ENCODE measurements at places on chromosomes 12 and 14.
A peak's percentile ranks its signal among the peaks of the same experiment; 100 is the strongest.

GRCh38 chr12:8916154-8916553 is 1.8 kb downstream of the PHC1 start:
- no peak for DNase-seq

DNA sequence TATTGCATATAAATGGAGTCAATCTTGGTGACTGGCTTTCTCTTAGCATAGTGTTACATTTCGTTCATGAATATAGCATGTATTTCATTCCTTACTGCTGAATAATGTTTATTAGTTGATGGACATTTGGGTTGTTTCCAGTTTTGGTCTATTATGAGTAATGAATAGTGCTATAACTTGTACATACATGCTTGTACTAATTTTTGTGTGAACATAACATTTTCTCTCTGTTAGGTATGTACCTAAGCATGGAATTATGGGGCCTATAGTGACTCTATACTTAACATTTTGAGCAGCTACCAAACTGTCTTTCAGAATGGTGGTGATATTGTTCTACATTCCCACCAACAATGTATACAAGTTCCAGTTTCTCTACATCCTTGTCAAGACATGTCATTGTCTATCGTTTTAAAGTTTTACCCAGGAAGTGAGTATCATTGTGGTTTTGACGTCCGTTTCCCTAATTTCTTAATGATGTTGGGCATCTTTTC is 23.1 kb downstream of the ATP2A2 start:
- no peak for DNase-seq

DNA sequence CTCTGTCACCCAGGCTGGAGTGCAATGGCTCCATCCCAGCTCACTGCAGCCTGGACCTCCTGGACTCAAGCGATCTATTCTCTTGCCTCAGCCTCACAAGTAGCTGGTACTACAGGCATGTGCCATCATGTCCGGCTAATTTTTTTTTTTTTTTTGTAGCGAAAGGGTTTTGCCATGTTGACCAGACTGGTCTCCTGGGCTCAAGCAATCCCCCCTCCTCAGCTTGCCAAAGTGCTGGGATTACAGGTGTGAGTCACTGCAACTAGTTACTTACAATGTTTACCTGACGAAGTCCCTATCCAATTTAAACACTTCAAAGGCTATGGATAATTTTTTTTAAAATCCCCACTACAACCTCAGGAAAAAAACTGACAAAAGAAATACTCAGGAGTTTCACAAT is 1.8 kb downstream of the KRR1 start:
- no peak for DNase-seq

GRCh38 chr14:69688299-69688649 is 76.9 kb downstream of the SUSD6 start:
- DNase-seq = no peak

- DNase-seq = no peak
Measured at GRCh38 chr12:94689002-94689645, 38.8 kb upstream of the TMCC3 start.

- DNase-seq = no peak
Measured at GRCh38 chr12:97464385-97465321, 2.0 kb downstream of the RMST start.

DNA sequence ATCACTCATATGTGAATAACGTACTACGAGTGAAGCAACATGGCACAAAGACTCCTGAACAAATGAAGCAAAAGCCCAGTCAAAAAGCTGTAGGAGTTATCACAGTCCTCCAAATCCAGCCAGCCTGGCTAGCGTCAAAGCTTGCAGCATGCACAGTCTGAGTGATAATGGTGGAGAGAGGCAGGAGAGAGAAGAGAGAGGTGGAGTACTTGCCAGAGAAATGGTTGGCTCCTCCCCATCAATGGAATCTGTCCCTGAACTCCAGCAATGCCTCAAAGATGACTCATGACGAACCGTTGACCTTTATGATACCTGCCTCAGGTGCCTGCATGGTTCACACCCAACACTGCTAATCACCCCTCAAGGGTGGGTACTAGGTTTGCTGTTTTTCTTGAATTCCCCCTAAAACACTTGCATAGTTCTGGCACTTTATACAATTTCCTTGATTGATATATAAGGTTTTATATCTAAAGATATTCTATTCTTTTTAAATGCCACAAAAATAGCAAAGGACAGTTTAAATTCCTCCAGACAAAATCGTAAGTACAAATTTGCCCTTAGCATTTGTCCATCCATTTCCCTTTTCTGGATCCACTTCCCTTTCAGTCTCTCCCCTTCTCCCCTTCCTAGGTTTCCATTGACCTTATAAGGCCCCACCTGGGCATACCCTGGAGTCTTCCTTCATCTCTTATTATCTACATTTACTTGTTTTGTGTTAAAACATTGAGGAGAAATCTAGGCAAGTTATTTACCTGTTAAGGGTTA is 10.2 kb downstream of the ARHGDIB start:
- DNase-seq = no peak

DNA sequence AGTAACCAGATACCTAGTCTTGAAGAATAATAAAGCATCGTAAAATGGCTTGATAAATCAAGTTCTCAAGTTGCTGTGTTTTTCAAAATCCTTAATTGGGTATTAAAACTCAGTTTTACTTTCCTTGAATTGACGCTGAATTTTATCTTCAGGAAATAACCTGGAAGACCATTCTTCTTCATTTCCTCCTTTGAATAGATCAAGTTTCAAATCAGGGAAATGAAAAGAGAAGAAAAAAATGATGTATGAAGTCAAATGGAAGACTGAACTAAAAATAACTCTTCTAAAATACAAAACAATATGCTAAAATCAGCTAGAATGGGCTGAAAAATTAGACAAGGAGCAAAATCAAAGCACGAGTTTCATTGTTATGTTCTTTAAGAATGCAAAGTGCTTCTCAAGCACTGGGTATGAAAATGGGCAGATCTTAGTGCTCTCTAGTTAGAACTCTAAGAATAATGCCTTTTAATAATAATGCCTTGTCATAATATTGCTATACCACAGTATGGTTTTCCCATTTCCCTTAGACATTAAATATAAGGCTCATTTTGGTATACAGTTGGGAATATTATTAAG is 54.6 kb upstream of the CLEC14A start:
- no peak for DNase-seq

DNA sequence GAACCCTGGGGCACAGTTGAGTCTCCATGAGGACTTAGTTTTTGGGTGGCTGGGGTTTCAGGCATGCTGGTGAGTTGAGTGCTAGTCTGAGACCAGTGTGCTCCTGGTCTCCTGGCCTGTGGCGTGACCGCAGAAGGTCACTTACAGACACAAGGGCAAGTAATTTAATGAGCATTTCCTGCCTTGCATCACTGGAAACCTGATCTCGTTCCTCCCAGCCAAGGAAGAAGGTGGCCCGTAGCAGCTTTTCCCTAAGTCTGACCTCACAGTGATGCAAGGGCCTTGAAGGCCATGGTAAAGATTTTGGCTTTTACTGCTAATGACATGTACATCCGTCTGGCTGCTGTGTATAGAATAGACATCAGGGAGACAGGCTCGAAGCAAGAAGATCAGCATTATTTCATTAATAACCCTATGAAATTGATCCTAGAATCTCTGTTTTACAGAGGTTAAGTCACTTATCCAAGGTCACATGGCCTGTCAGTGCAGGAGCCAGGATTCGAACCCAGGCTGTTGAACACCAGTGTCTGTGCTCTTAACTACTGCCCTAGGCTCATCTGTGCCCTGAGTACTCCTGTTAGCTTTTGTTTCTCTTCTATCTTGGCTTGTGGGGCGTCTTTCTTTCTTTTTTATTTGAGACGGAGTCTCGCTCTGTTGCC is 4.6 kb downstream of the TMEM120B start:
- DNase-seq = no peak

GRCh38 chr14:103908580-103908979 is 19.7 kb upstream of the TDRD9 start:
- DNase-seq = no peak

DNA sequence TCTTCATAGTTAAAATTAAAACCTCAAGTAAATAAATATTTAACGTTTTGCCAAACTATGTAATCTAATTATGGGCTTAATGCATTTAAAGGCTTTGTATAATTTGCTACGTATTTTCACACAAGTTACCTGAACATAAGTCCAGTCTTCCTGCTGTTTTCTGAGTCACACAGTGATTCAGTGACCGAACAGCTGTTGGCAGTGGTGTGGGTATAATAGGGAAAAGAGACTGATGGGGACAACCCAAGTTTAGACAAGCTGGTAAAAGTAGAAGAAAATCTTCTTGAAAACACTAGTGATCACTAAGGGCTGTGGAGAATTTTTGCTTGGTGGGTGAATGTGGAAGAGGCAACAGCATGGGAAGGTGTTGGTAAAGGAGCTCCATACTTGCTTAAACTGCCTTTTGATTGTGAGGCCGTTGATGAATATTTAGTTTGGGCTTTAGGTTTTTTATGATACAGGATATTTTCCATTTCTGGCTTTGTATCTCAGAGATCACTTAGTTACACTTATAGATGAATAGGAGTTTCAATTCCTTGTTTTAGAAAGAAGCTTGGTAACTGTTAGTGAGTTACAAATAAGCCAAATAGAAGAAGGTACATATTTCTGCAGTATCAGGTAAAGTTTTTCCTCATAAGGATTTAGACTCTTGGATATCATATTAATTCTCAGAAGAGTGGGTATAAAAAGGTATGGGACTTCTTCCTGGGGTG is 23.9 kb downstream of the LRRK2 start:
- no peak for DNase-seq

- DNase-seq = peak; percentile 76
Measured at GRCh38 chr14:105180592-105181548, at the start of gene NUDT14. Gene NUDT14, minus strand, starts transcription at chr14:105181312. Its CDS starts 103 bp downstream, at chr14:105181209.

DNA sequence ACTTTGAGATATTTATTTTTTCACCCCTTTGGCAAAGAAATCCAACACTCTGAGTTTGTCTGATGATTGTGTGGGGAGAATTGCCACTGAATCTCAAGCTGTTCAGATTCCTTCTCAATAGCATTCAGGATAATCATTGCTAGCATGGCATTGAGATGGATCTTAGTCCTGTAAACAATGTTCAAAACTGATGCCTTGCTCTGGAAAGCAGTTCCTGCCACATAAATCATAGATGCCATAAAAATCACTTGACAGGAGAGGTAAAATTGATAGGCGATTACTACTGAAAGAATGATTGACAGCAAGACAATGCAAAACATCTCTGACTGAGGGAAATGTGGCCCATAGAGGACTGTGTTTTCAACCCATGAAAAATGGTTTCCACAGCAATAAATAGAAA is 915.6 kb downstream of the TRHDE start:
- no peak for DNase-seq

- DNase-seq = no peak
Measured at GRCh38 chr12:123888989-123889388, 83.6 kb downstream of the CCDC92 start.

GRCh38 chr14:85873006-85873405 is 343.1 kb downstream of the FLRT2 start:
- DNase-seq = no peak

DNA sequence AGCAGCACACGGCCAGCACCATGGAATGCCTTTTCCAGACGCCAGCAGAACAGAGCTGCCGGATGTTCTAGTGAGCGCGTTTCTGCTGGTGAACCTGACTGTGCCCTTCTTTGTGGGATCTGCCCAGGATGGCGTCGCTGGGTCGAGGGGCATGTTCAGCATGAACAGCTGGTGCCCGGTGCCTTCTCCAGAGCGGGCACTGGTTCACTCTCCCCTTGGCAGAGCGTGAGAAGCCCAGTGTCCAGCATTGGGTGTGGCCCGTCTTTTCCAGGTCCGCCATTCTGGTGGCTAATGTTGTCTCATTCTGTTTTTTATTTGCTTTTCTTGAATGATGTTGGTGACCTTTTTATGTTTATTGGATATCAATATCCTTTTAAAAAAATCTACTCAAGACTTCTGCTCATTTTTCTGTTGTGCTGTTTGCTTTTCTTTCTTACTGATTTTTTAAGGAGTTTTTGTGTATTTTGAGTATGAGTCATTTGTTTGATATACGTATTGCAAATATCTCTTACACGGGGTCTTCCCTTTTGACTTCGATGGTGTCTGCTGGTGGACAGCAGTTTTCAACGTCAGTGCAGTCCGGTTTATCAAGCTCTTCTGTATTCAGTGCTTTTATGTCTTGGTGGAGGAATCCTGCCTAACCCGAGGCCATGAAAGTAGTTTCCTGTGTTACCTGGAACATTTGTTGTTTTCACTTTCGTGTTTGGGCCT is 74.3 kb downstream of the ADGRD1 start:
- DNase-seq = no peak

DNA sequence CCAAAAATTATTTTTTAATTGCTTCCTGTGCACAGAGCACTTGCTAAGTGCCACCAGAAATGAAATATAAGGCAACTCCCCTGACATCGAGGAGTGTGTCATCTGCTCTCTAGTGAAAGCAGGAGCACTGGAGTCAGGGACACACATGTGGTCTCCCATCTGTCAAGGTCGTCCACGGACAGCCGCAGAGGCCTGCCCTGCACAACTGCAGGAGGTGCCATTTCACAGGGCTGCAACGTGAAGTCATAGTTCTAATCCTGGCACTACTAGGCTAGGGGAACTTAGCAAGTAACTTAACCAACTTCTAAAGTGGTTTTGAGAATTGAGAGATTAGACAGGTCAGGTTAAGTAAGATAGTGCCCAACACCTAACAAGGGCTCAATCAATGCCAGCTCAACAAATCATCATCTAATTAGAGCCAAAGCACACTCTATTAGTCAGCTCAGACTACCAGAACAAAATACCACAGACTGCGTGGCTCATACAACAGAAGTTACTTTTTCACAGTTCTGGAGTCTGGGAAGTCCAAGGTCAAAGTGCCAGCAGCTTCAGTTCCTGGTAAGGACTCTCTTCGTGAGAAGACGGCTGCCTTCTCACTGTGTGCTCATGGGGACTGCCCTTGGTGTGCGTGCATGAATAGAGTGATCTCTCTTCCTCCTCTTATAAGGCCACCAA is 30.7 kb downstream of the FOXN3 start:
- no peak for DNase-seq

DNA sequence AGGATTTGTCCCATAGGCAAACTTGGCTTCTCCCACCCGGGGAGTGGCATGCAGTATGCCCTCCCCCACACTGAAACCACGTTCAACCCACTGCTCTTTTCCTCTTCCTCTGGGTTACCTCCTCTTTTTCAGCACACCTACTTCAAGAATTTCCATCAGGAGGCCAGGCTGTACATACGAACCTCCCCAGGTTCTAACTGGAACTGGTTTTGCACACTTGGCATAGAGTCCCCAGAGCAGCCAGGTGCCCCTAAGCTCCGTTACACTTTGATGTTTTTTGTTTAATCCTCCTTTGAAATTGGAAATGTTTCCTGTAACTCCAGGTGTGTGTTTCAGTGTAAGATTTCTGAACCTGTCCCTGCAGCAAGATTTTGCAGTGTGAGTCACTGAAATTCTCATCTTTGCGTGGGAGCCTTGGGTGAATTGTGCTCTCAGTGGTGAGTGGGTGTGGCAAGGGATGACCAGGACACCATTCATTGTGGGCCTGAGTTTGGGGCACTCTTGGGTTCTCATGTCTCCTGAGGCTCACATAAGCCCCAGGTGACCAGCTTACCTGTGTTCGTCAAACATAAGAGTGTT is 18.2 kb downstream of the CD9 start:
- no peak for DNase-seq

DNA sequence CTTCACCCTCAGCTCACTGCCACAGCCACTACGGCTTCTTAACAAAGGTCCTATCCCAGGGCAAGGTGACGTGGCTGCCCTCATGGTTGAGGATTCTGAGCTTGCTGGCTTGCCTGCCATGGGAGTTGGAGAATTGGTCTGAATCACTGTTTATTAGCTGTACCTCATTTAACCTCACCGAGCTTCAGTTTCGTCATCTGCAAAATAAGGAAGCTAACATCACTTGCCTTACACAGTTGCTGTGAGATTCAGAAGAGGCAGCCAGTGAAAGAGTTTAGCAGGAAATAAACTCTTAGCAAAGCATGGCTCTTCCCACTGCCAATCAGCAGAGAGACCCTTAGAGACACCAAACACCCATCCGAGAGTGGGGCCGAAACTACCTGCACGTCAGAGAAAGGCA is 90.1 kb upstream of the KCNA1 start:
- no peak for DNase-seq
